ENCODE measurements at places on chromosomes 11 and 22. TPM values are rescaled to one million over a fixed set of nuclear protein-coding genes. Genes with fewer than 3 reads are reported as not detected.

The TFIP11 gene
- total RNA-seq: 42.4 TPM

The MIOX gene
- total RNA-seq: not detected

The MUC5AC gene
- total RNA-seq: not detected

The KCNC1 gene
- total RNA-seq: not detected

The PIWIL4 gene
- 2.5 TPM for total RNA-seq

All from smooth muscle cell of the umbilical artery (primary cell).